ENCODE measurements at places on chromosomes 4 and X. TPM values are rescaled to one million over a fixed set of nuclear protein-coding genes. Genes with fewer than 3 reads are reported as not detected.

GRCh38 chr4:84966382-84967242 is at the start of gene WDFY3:
Gene WDFY3 (minus strand): TSS chr4:84966690. CDS start chr4:84860591, 106,099 bp downstream.
- peak within 1 kb of the TSS; percentile 94 for H3K27ac ChIP-seq
- peak; percentile 89 for DNase-seq
- H3K4me3 ChIP-seq = peak within 1 kb of the TSS; percentile 90

DNA sequence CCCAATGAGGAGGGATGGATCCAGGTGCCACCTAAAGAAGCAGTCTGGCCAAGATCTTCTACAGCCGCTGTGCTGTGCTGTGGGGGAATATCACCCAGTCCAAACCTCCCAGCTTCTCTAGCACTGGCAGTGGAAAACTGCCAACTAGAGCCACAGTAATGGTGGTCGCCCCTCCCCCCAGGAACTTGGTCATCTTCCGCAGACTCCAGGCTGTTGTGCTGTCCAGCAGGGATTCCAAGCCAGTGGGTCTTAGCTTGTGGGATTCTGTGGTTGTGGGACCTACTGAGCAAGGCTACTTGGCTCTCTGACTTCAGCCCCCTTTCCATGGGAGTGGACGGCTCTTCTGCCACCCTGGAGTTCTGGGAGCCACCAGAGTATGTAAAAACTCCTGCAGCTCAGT is 18.2 kb downstream of the GPRASP1 start:
- H3K4me1 ChIP-seq = no peaks in the 10 kb centered on the region
- H3K4me3 ChIP-seq = no peak overlapping the region
- H3K27me3 ChIP-seq = no peaks in the 10 kb centered on the region
- H3K27ac ChIP-seq = no peak overlapping the region

UGT2A1 gene
- not detected for total RNA-seq

DNA sequence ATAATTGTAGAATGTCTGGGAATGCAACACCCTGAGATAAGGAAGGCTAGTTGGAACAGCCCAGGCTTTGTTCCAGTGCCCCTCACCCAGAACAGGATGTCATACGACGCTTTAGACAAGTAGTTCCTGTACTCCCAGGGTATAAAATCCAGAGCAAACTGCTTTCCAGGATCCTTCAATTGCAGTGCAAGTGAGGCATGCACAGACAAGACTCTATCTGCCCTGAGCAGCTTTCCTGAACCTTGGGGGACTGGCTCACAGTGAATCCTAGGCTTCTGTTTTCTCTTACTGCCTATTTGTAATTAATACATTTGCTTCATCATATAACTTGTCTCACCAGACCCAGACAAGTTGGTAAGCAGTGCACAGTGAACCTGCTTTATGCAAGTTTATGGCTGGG is 48.4 kb upstream of the IL9R start:
- H3K36me3 ChIP-seq = no peaks in the 10 kb centered on the region
- no peak overlapping the region for H3K4me3 ChIP-seq
- H3K27me3 ChIP-seq = no peaks in the 10 kb centered on the region

GABRQ gene
- total RNA-seq = 0.04 TPM

DNA sequence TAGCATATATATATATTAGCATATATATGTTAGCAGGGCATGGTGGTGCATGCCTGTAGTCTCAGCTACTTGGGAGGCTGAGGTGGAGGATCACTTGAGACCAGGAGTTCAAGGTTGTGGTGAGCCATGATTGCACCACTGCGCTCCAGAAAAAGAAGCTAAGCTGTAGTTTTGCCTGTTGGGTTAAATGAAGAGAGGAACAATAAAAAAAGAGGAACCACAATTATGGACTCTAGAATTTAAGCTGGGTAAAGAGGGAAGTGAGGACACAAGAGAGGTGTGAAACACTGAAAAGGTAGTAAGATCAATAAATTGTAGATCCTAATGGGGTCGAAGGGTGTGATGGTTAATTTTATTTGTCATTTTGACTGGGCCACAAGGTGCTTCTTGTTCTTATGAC is 40.5 kb upstream of the HSD17B10 start:
- no peaks in the 10 kb centered on the region for H3K4me1 ChIP-seq
- H3K27me3 ChIP-seq = no peaks in the 10 kb centered on the region
- no peak for DNase-seq
- H3K4me3 ChIP-seq = no peak overlapping the region
- no peak overlapping the region for H3K27ac ChIP-seq
- H3K36me3 ChIP-seq = no peaks in the 10 kb centered on the region

DNA sequence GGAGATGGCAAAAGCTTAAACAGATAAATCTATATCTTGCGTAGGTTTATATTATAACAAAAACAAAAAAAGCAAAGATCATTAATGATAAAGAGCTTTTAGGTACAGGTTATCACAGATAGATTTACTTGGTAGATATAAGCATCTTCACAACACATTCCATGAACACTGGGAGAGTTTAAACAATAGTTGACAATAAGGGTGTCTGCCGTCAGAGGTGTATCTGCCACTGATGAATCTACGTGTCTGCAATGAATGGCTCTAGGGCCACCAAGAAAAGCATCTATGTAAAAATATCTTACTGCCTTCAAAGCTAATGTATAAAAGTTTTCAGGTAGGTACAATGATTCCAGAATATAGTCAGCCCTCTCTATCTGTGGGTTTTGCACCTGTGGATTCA is 43.7 kb downstream of the RASGEF1B start:
- DNase-seq = no peak
- no peaks in the 10 kb centered on the region for H3K27me3 ChIP-seq

TLL1 gene
- 4.4 TPM for total RNA-seq

CXCL8 gene
- total RNA-seq = 2.6 TPM

- no peaks in the 10 kb centered on the region for H3K4me1 ChIP-seq
- H3K27ac ChIP-seq = no peak overlapping the region
- no peak for DNase-seq
- no peak overlapping the region for H3K4me3 ChIP-seq
Observed at GRCh38 chr4:183157215-183157614, 58.2 kb downstream of the WWC2 start.

DNA sequence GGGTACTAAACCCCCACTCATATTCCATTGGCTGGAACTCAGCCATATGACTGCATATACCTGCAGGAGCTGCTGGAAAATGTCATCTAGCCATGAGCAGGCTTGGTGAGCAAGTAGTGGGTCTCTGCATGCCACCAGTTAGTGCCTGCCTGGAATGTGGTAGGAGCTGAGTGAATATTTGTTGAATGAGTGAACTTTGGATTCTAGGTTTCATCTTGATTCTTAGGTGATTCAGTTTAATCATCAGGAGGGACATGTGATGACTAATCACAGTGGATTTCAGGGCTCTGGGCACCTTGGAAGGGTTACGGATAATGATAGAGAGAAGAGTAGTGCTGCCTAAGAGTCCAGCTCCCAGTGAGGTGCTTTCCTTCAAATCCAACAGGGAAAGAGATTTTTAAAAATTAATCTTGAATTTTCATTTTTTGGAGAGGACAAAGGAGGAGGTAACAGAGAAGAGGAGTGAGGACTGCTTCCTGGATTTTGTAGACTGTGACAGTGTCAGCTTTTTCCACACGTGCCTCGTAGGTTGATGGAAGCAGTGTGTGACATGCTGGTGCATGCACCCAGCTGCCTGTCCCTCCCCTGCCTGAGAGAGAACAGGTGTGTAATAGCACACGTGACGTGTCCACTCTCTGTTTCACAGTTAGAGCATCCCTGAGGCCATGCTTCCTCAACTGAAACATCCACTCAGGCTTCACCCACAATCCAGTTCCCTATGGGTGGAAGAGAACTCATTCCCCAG is 30.4 kb downstream of the NHS start:
- no peaks in the 10 kb centered on the region for H3K27me3 ChIP-seq
- no peak overlapping the region for H3K27ac ChIP-seq
- H3K4me1 ChIP-seq = no peaks in the 10 kb centered on the region
- no peak for DNase-seq
- no peaks in the 10 kb centered on the region for H3K36me3 ChIP-seq

GRCh38 chr4:142160509-142160908 is 524.1 kb downstream of the IL15 start:
- no peaks in the 10 kb centered on the region for H3K27me3 ChIP-seq
- H3K36me3 ChIP-seq = no peaks in the 10 kb centered on the region
- no peak overlapping the region for H3K27ac ChIP-seq
- DNase-seq = no peak
- no peak overlapping the region for H3K4me3 ChIP-seq

DNA sequence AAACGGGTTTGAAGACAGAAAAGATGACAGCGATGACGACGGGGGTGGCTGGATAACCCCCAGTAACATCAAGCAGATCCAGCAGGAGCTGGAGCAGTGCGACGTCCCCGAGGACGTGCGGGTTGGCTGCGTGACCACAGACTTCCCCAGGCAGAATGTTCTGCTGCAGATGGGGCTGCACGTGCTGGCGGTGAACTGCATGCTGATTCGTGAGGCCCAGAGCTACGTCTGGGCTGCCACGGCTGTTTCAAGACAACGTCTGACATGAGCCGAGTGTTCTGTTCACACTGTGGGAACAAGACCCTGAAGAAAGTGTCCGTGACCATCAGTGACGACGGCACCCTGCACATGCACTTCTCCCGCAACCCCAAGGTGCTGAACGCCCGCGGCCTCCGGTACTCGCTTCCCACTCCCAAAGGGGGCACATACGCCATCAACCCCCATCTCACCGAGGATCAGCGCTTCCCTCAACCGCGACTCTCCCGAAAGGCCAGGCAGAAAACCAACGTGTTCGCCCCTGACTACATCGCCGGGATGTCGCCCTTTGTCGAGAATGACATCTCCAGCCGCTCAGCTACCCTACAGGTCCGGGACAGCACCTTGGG is 319.2 kb upstream of the SLC7A11 start:
- no peak overlapping the region for H3K27ac ChIP-seq
- peaks cover 5% of the 10 kb centered on the region for H3K4me1 ChIP-seq
- DNase-seq = no peak
